CD4-positive, CD25-positive, alpha-beta regulatory T cell (primary cell): ENCODE measurements at places on chromosomes 7 and 10. TPM values are rescaled to one million over a fixed set of nuclear protein-coding genes. Genes with fewer than 3 reads are reported as not detected.

C10orf53 gene
- not detected for total RNA-seq

GNAT3 gene
- total RNA-seq, result not detected

HABP2 gene
- total RNA-seq, result not detected

PDZD7 gene
- total RNA-seq, result 3.5 TPM

HMX2 gene
- total RNA-seq, result not detected

GRCh38 chr7:9889554-9889953 lies 1084.1 kb upstream of the PHF14 start:
- H3K27me3 ChIP-seq, result no peaks in the 10 kb centered on the region
- DNase-seq, result no peak
- H3K36me3 ChIP-seq, result no peaks in the 10 kb centered on the region
- no peaks in the 10 kb centered on the region for H3K4me1 ChIP-seq
- H3K27ac ChIP-seq, result no peak overlapping the region

- H3K36me3 ChIP-seq, result no peaks in the 10 kb centered on the region
- no peaks in the 10 kb centered on the region for H3K4me1 ChIP-seq
- DNase-seq, result no peak
- no peak overlapping the region for H3K27ac ChIP-seq
- no peak overlapping the region for H3K4me3 ChIP-seq
Observed at GRCh38 chr10:28878236-28878970, 201.1 kb downstream of the BAMBI start.

DNA sequence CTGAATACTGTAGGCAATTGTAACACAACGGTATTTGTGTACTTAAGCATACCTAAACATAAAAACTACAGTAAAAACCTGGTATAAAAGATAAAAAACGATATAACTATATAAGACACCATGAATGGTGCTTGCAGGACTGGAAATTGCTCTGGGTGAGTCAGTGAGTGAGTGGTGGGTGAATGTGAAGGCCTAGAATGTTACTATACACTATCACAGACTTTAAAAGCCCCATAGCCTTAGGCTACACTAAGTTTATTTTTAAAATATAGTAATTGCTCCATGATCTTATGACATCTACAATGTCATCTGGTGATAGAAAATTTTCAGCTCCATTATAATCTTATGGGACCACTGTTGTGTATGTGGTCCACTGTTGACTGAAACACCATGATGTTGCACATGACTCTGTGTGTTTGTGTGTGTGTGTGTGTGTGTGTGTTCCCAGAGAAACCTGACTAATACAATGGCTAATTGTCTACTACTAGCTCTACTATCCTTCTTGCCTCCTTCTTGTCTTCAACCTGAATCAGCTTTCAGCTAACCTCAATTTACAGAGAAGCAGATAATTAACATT lies 27.6 kb upstream of the PRPF18 start:
- no peaks in the 10 kb centered on the region for H3K27me3 ChIP-seq
- H3K4me3 ChIP-seq, result no peak overlapping the region
- no peak for DNase-seq
- H3K4me1 ChIP-seq, result no peaks in the 10 kb centered on the region
- no peak overlapping the region for H3K27ac ChIP-seq

DNA sequence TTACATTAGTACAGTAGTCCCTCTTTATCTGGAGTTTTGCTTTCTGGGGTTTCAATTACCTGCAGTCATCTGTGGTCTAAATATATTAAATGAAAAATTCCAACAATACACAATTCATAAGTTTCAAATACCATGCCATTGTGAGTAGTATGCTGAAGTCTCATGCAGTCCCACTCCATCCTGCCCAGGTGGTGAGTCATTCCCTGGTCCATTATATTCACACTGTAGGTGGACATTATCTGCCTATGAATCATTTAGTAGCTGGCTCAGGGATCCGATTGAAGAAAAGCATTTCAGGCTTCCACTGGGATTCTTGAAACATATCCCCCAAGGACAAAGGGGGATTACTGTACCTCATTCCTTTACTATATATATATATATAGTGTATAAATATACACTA lies 298.2 kb upstream of the GALNT17 start:
- no peak overlapping the region for H3K4me3 ChIP-seq
- H3K36me3 ChIP-seq, result no peaks in the 10 kb centered on the region
- DNase-seq, result no peak

- H3K27me3 ChIP-seq, result no peaks in the 10 kb centered on the region
- no peaks in the 10 kb centered on the region for H3K36me3 ChIP-seq
- no peak overlapping the region for H3K4me3 ChIP-seq
Observed at GRCh38 chr10:100413173-100413572, 49.6 kb upstream of the WNT8B start.

DNA sequence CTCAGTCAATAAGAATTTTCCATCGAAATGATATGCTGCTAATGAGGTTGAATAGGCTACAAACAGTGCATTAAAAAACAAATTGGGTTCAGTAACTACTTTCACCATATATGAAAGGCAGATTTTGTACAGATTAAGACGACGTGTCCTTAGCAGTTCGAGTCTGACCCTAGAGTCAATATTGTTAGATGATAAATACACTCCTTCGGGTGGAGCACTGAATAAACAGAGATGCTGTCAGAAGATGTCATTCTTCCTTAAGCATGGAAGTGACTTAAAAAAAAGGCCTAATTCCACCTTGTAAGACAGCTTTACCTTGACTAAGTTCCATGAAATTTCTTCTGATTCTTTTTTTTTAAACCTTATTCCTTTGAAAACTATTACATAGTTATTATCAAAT lies 5.8 kb upstream of the AGR2 start:
- H3K27ac ChIP-seq, result no peak overlapping the region
- no peaks in the 10 kb centered on the region for H3K4me1 ChIP-seq
- no peak for DNase-seq
- no peak overlapping the region for H3K4me3 ChIP-seq
- no peaks in the 10 kb centered on the region for H3K36me3 ChIP-seq
- H3K27me3 ChIP-seq, result peaks cover 7% of the 10 kb centered on the region

- H3K36me3 ChIP-seq, result no peaks in the 10 kb centered on the region
- no peaks in the 10 kb centered on the region for H3K4me1 ChIP-seq
- H3K27ac ChIP-seq, result no peak overlapping the region
Observed at GRCh38 chr10:132110111-132110521, 44.4 kb downstream of the JAKMIP3 start.

DNA sequence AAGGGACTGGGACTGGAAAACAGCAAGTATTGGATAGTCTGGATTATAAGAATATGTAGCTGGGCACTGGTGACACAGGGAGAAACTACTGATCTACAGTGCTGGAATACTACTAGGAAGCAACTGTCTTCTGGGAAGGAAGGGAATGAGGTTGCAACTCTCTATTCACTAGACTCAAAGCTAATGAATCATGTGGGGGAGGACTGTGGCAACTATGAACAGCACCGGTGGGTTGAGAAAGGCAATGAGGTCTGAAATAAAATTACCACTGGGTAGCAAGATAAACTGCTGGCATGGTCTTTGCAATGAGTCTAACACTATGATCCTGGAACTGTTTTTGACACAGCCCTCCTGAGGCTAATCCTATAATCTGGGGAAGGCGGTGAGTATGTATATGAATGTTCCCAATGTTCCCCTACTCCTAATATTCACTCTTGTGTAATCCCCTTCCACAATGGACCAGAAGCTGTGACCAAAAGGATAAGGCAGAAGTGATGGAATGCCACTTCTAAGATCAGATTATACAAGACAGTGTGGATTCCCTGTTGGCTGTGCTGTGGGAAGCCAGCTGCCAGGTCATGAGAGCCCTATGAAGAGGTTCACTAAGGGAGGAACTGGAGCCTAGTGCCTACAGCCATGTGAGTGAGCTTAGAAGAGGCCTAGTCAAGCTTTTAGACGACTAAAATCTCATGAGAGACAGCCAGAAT lies 101.3 kb upstream of the DNAJB12 start:
- H3K27me3 ChIP-seq, result no peaks in the 10 kb centered on the region
- H3K36me3 ChIP-seq, result peaks cover 7% of the 10 kb centered on the region
- DNase-seq, result no peak
- no peak overlapping the region for H3K4me3 ChIP-seq
- H3K4me1 ChIP-seq, result no peaks in the 10 kb centered on the region

DNA sequence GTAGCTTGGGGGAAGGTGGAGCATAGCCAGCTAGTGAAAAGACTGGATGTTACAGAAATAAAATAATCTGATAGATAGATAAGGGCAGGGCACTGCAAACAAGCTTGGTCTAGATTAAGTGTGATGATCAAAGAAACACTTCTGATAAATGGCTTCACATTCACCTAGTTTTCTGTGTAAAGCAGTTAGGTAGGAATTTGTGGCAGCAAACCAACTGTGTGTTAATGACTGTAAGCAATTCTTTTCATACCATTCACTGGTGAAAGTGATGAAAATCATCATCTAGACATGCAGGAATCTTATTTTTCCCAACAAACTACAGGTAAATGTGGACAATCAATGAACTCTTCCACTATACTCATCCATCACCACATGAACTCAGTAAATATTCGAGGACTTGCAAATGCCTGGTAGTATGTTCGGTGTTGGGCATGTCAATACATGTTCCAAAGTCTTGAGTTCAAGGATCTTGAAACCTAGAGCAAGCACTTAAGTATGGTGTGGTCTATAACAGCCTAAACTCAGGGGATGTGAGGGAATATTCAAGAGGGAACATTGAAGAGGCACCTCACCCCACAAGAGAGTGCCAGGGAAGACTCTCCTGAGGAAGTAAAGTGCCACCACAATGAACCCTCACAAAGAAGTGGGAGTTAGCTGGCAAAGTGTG lies 20.5 kb downstream of the PON3 start:
- H3K27ac ChIP-seq, result no peak overlapping the region
- no peak for DNase-seq
- H3K27me3 ChIP-seq, result peaks cover 2% of the 10 kb centered on the region
- no peaks in the 10 kb centered on the region for H3K4me1 ChIP-seq
- no peak overlapping the region for H3K4me3 ChIP-seq

- no peaks in the 10 kb centered on the region for H3K36me3 ChIP-seq
- DNase-seq, result no peak
- H3K27ac ChIP-seq, result no peak overlapping the region
- no peaks in the 10 kb centered on the region for H3K27me3 ChIP-seq
- H3K4me1 ChIP-seq, result peaks cover 15% of the 10 kb centered on the region
Observed at GRCh38 chr10:24894309-24894708, 58.1 kb downstream of the PRTFDC1 start.
